ENCODE measurements at places on chromosomes 16 and 17.

DNA sequence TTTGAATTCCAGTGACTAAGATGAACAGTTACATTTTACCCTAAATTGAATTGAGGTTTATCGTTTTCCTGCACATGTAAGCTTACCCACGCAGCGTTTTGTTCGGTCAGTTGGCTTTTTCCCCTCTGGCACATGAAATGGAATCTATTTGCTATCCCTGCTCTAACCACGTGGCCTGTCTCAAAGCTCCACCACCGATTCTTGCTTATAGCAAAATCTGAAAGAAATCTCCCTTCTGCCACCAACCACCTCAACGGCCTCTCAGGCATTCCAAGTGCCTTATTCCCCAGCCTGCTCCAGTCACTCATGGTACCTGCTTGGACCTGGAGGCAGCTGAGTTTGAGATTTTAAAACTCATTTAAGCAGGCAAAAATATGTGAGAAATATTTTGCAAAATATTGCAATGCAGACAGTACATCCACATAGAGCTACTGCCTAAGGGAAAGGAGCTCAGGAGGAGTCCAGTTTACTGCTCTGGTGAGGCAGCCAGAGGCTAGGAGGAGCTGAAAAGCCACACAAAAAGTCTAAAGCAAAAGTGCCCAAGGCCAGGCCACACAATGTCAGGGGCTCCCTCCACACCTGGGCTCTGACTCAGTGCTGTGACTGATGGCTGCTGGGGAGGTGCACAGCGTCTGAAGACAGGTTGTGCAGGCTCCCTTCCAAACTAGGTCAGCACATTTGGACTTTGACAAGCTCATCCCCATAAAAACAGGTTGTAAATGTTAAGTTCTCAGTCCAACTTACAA, 26.4 kb downstream of the ARHGAP17 start:
- DNase-seq = peak; percentile 46

DNA sequence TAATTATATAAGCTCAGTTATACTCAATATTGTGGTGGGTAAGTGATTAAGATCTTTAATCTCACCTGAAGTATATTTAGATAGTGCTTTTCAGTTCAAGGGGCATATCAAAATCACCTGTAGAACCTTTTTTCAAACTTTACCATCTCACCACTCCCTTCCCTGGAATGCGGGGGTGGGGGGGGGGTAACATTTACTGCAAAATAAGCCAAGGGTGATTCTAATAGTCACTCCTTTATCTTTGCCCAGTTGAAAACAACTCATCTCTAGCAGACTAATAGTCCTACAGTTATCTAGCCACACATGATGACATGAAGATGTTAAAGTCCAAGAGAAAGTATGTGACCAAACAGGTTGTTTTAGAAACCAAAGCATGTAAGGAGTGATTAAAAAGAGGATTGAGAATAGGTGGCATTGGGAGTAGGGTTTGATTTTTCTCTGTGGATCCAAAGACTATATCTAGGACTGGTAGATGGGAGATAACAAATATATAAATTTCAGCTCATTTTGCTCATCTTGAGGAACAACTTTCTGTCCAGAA, 21.5 kb downstream of the LPCAT2 start:
- no peak for DNase-seq

DNA sequence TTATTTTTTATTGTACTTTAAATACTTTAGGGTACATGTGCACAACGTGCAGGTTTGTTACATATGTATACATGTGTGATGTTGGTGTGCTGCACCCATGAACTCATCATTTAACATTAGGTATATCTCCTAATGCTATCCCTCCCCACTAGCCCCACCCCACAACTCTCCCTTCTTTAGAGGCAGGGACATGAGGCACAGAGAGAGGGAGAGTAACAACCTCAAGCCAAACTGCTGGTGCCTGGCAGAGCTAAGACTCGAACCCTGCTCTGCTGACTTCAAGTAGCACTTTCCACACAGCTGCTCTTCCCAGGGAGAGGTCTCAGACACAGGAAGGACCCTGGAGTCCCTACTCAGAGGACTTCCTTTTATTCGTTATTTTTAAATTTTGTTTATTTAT, 69.4 kb downstream of the WSB1 start:
- no peak for DNase-seq

DNA sequence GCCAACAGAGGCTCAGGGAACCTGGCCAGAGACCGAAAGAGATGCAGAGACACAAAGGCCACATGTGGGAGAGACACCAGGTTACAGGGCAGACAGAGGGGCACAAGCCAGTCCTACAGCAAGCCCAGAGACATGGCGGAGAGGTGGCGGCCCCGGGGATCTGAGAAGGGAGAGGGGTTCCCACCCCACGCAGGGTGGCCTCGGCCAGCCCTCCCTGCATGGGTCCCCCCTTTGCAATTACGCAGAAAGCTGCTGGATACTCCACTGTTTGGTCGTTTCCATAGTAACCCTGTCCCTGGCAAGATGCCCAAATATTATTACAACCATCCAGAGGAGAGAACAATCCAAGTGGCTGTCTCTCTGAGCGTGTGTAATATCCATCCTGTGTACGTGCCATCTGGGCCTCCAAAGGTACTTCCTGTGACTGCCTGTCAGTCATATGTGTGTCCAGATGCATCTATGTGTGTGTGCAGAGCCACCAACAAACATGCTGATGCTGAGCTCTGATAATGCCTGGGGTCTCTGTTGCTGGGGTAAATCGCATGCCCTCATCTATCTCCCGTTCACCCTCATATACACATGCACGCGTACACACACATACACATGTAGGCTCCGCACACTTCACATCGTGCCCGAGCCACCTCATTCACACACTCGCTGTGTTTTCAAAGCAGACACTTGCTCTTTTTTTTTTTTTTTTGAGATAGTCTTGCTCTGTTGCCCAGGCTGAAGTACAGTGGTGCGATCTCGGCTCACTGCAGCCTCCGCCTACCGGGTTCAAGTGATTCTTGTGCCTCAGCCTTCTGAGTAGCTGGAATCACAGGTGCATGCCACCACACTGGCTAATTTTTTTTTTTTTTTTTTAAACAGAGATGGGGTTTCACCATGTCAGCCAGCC, 5.5 kb downstream of the PCGF2 start:
- no peak for DNase-seq

GRCh38 chr17:67270416-67270815, 25.4 kb upstream of the HELZ start:
- DNase-seq = no peak

- DNase-seq = no peak
Observed at GRCh38 chr16:6363396-6363795, 969.2 kb upstream of the RBFOX1 start.

DNA sequence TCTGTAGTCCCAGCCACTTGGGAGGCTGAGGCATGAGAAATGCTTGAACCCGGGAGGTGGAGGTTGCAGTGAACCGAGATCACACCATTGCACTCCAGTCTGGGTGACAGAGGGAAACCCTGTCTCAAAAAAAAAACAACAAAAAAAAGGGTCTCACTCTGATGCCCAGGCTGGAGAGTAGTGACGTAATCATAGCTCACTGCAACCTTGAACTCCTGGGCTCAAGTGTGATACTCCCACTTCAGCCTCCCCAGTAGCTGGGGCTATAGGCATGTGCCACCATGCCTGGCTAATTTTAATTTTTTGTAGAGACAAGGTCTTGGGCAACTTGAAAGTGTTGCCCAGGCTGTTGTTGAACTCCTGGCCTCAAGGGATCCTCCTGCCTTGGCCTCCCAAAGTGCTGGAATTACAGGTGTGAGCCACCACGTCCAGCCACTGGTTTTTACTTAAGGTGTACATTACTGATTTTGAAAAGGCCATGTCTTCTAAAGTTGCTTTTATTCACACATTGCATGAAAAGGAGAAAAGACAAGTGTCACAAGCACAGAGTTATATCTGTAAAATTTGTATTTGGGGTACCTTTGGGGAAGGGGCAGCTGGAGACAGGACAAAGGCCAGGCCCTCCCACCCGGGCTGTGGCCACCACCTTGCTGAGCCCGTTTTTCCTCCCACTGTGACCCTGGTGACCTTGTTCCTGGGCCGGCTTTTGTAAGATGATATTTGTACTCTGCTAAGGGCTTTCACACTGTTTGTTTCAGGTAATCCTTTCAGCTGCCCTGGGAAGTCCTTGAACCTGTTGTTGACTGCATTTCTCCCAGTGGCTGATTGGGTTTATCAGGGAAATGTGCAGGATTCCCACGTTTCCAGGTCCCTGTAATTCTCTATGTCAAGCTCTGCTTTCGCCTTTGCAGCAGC, 11.5 kb downstream of the GPT2 start:
- no peak for DNase-seq

GRCh38 chr16:66525396-66526180, 24.3 kb downstream of the TK2 start:
- no peak for DNase-seq

DNA sequence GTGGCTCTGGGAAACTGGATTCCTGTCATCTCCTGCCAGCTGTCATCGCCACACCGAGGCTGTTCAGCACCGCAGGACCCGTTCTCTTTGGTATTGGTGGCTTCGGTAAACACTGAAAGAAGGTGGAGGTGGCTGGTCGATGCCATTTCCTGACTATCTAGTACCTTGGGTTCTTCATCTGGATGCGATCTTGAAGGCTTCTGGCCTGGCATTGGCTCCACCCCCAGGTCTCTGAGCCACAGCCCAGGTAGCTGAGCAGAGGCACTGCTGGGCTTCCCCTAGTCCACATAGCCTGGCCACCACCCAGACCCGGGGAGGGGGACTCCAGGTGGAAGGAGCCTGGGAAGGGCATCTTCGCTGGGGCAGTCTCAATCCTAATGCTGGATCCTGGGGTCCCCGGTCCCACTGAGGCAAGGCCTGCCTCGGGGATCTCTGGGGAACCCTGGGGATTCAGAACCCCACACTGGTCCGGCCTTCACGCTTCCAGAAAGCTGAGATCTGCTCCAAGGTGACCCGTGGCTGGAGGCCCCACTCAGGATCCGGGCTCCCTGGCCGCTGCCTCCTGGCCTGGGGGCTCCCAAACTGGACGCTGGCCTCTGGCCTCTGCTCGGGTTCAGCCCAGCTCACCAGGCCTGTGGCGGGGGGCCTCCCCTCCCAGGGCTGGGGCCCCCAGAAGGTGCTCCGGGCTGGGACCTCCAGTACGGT, 1.8 kb downstream of the C16orf54 start:
- no peak for DNase-seq

DNA sequence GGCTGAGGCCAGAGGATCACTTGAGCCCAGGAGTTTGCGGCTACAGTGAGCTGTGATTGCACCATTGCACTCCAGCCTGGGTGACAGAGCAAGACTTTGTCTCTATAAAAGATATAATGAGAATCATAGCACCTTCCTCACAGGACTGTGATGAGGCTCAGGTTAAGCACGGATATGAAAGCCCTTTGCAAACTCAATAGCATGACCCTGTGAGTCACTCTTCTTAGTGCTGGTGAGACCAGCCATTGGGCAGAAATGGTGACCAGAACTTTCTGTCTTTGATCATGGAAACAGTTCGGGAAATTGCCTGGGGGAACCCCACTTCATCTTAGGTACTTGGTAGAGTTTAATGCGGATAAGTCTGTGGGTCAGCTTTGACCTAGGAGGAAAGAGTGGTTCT, 144.2 kb downstream of the PRKCB start:
- DNase-seq = no peak

GRCh38 chr16:81539009-81539758, 94.6 kb downstream of the CMIP start:
- DNase-seq = no peak

DNA sequence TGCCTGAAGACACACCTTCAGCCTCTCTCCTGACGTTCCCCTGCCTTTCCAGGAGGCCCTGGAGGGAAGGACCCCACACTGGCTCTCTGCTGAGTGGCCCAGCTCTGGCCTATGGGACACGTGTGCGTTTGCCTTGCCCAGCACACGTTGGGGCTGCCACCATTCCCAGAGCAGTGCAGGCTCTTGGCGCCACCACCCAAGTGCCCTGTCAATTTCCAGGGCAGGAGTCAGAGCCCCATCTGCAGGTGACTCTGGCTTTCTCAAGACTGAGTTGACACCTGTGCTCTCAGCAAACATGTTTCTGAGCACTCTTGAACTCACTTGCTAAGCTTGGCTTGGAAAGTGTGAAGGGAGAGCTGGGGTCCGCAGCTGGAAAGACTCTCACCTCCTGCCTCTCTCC, 4.7 kb upstream of the IRF8 start:
- no peak for DNase-seq

GRCh38 chr16:68264128-68265077, at the start of gene SLC7A6:
Gene SLC7A6, plus strand, starts transcription at chr16:68264526. Its CDS starts 10,201 bp downstream, at chr16:68274727.
- peak; percentile 46 for DNase-seq

GRCh38 chr16:89092013-89092412, 1.6 kb upstream of the ACSF3 start:
- no peak for DNase-seq

- DNase-seq = no peak
Observed at GRCh38 chr17:74552037-74552436, 6.1 kb upstream of the CD300C start.

DNA sequence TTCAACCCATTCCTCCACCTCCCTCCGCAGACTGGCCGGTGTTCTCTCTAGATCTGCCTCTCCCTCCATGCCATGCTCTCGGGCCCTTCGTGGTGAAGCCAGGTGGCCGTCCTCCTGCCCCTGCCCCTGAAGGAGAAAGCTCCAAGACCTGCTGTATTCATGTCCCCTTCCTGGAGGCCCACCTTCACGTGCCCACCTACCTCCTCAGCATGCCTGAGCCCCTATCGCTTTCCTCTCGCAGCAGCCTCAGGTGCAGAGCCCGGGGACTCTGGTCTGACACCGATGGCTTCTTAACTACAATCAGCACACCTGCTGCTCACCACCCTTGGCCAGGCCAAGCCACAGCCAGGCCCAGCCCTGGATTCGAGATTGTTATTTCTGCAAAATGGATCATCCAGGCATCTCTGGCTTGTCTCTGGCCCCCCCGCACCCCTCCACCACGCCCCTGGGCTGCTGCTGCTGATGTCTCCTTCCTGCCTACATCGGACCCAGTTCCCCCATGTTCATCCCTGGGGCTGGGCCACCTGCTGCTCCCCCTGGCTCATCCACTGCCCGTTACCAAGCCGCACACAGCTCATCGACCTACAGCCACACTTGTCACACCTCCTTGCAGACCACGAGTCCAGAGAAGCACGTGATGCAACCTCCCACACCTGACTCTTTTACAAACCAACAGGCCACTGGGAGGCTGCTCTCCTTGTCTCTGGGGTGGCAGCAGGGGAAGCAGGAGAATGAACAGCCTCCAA, 32.5 kb upstream of the TNFRSF13B start:
- no peak for DNase-seq

GRCh38 chr16:80602894-80603293, 62.1 kb downstream of the DYNLRB2 start:
- DNase-seq = no peak

DNA sequence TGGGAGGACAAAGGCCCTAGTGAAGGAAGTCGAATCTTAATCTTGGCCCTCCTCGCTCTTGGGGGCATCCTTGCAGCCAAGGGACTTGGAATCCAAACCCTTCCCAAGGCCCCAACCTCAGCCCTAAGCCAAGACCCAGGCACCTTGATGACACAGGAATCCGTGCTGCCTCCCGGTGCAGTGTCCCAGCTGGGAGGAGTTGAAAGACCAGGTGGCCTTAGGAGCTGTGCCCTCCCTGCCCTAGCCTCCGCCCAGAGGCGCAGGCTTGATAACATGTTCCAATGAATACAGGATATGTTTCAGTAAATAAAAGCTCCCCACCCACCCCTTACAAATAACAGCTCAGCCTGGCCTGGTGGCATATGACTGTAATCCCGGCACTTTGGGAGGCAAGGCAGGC, at the start of gene CHST5:
Gene CHST5 (minus strand): TSS at position 208 of the 400 bp plus-strand sequence. CDS start 5,724 bp downstream, outside the sequence.
- no peak for DNase-seq

GRCh38 chr16:72312828-72313227, 140.9 kb upstream of the PMFBP1 start:
- no peak for DNase-seq

GRCh38 chr17:74605361-74605760, 13.3 kb upstream of the CD300LD start:
- no peak for DNase-seq

Measured in midbrain (tissue), 1 donor.